H4 (cell line): ENCODE measurements at places on chromosomes 7 and 10. TPM values are rescaled to one million over a fixed set of nuclear protein-coding genes. Genes with fewer than 3 reads are reported as not detected.

- no peak for DNase-seq
These were observed 61.0 kb upstream of the INSYN2A start for GRCh38 chr10:127257395-127257794.

DNA sequence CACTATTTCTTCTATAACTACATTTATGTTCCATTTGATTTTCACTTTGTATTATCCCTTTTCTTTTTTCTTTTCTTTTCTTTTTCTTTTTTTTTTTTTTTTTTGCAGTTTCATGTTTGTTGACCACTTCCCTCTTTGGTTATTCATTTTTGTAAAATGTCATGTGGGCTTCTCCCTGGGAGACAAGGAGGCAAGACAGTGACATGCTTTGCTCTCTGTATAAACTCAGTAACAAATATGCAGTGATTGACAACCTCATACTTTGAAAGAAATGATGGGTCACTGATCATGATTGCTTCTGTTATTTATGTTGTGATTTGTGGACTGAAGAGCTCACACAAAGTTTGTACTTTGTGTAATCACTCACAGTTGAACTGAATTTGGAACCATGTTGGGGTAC lies 90.2 kb upstream of the ABI1 start:
- no peak for DNase-seq

DNA sequence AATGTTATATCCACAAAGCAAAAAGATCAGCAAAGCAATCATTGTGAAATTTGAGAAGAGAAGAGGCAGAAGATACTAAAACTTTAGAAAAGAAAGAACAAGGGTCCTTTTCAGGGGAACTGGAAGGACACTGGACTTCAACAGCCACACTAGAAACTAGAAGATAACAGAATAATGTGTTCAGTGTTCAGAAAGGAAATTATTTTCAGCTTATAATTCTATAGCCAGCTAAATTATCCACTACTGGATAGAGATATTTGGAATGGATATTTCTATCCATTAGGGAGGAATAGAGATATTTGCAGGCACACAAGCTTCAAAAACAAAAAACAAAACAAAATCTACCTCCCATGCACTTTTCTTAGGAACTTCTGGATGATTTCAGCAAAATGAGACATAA lies 12.8 kb downstream of the ANXA11 start:
- no peak for DNase-seq

DNA sequence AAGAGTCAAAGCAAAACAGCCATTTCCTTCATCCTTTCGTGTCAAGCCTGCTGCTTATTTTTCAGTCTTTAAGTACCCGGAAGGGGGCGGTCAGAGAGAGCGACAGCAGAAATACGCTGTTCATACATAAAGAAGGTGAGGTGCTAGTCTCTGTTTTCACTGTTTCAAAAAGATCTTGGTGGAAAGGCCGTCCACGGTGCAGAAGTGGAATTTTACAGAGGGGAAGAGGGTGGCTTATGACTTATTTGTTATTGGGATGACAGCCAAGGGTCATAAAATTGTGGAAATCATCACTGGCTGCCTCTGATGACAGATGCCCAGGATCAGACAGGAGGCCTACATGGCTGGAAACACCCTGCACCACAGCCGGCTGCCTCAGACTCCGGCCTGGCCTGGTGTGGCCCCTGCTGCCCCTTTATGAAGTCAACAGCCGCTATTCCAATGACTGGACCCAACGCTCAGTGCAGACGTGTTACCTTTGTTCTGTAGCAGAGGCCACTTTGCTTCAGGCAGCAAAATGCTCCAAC lies 57.0 kb downstream of the HIPK2 start:
- no peak for DNase-seq

- DNase-seq: peak; percentile 87
These were observed 107.2 kb upstream of the STEAP1B start for GRCh38 chr7:22607180-22607579.

DNA sequence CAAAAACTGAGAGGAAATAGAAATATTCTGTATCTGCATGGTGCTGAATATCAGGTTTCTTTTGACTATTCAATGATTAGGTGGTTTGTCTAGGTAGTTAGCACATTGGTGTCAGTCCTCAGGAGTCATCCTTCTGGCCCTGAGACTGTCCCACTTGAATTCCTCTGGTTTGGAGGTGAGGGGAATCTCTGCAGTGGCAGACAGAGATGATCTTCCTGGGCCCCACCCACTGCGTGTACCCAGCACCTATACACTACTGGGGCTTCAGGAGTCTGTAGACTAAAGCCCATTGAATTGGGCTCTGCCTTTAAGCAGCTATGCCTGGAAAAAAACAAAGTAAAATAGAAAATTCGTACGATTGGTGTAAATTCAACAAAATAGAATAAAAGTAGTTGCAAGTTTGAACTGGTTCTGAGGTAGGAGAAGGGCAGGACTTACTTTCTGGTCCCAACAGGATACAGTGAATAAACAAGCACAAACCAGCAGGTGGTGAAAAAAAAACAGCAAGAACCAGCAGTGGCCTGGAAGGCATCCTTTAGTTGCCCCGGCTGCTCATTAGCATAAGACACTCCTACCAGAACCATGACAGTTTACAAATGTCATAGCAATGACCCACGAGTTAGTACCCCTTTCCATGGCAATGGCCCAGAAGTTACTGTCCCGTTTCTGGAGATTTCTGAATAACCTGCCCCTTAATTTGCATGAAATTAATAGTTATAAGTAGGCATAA lies 1.7 kb downstream of the LIPM start:
- peak; percentile 8 for DNase-seq

GRCh38 chr7:116405810-116406209 lies 93.7 kb upstream of the CAV2 start:
- no peak for DNase-seq

DNA sequence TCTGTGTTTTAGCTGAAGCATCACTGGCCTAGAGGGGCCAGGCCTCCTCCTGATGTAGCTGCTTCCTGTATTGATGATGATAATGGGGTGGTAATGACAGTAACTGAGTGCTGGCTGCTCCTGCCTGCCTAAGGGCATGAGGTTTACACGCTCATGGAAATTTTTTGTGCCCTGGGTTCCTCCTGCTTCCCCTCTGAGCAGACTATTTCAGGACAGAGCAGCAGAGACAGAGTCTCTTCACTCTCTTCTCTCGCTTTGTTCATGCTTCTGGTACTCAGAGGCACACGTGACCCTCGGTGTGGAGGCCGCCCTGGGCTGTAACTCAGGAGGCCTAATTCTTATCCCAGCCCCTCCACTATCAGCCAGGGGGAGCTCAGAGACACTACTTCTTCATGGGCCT lies 27.9 kb downstream of the LRRC20 start:
- DNase-seq: no peak

GRCh38 chr10:129790715-129791446 lies 173.2 kb downstream of the EBF3 start:
- no peak for DNase-seq

GRCh38 chr10:84256510-84257342 lies 11.9 kb downstream of the RGR start:
- DNase-seq: no peak

GRCh38 chr7:112255388-112255720 lies 48.9 kb downstream of the ZNF277 start:
- no peak for DNase-seq

FRAT1 gene
- 0.89 and 1.6 TPM in 2 replicates for total RNA-seq

FAM25C gene
- not detected in 2 replicates for total RNA-seq

XRCC2 gene
- 4.4 and 6.8 TPM in 2 replicates for total RNA-seq

CCDC186 gene
- total RNA-seq: 3.0 and 7.2 TPM in 2 replicates
